Endodermal cell (in vitro differentiated cells): ENCODE measurements at places on chromosomes 5 and 9. TPM values are rescaled to one million over a fixed set of nuclear protein-coding genes. Genes with fewer than 3 reads are reported as not detected.

GRCh38 chr5:149320791-149321330 lies 24.4 kb upstream of the GRPEL2 start:
- no peak overlapping the region for H3K27ac ChIP-seq
- H3K27me3 ChIP-seq = no peaks in the 10 kb centered on the region
- H3K36me3 ChIP-seq = no peaks in the 10 kb centered on the region
- H3K4me1 ChIP-seq = peaks cover 6% of the 10 kb centered on the region
- H3K4me3 ChIP-seq = no peak overlapping the region
- peak; percentile 86 for DNase-seq

- no peak overlapping the region for H3K4me3 ChIP-seq
- no peak for DNase-seq
- no peaks in the 10 kb centered on the region for H3K27me3 ChIP-seq
- no peaks in the 10 kb centered on the region for H3K36me3 ChIP-seq
- H3K27ac ChIP-seq = no peak overlapping the region
- no peaks in the 10 kb centered on the region for H3K4me1 ChIP-seq
Observed at GRCh38 chr5:132026516-132027008, 15.1 kb upstream of the ACSL6 start.

GRCh38 chr9:134785325-134786108 lies 95.1 kb upstream of the FCN2 start:
- H3K36me3 ChIP-seq = no peaks in the 10 kb centered on the region
- H3K4me3 ChIP-seq = no peak overlapping the region
- no peak for DNase-seq

DNA sequence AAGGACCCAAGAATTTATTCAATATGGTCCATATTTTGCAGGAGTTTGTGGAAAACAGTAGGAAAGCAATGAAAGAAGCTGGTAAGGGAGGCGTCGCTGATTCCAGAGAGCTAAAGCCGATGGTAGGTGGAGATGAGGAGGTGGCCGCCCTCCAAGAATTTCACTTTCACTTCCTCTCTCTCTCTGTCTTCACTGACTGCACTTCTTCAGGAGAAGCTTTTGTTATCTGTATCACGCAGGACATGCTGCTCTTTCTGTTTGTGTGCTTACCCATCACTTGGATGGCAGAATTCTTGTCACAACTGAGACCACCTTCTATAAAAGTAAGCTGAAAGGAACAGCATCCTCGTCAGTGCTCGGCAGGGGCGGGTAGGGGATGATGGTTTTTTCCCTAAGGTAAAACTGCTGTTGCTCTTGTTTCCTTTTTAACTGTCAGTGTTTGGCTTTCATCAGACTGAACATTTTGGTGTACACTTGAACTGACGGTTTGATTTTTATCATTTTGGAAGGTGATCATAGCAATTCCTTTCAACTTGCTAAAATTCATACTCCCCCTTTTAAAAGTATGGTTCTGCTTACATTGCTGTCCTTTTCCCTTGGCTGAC lies 62.4 kb upstream of the FSD1L start:
- DNase-seq = no peak
- no peak overlapping the region for H3K27ac ChIP-seq
- peaks cover 40% of the 10 kb centered on the region for H3K36me3 ChIP-seq
- no peaks in the 10 kb centered on the region for H3K4me1 ChIP-seq

GRCh38 chr5:15487228-15487627 lies 12.8 kb upstream of the FBXL7 start:
- no peaks in the 10 kb centered on the region for H3K36me3 ChIP-seq
- H3K27me3 ChIP-seq = peaks cover 8% of the 10 kb centered on the region
- H3K27ac ChIP-seq = no peak overlapping the region
- no peak for DNase-seq

SLC9A3 gene
- total RNA-seq = 0.99 to 1.4 TPM (median 1.3 TPM) in 3 replicates

- H3K4me1 ChIP-seq = no peaks in the 10 kb centered on the region
- peaks cover 35% of the 10 kb centered on the region for H3K36me3 ChIP-seq
- H3K4me3 ChIP-seq = no peak overlapping the region
- DNase-seq = no peak
- H3K27ac ChIP-seq = no peak overlapping the region
Observed at GRCh38 chr9:132071847-132072507, 7.7 kb downstream of the MED27 start.
